ENCODE measurements at places on chromosomes 4 and X.

DNA sequence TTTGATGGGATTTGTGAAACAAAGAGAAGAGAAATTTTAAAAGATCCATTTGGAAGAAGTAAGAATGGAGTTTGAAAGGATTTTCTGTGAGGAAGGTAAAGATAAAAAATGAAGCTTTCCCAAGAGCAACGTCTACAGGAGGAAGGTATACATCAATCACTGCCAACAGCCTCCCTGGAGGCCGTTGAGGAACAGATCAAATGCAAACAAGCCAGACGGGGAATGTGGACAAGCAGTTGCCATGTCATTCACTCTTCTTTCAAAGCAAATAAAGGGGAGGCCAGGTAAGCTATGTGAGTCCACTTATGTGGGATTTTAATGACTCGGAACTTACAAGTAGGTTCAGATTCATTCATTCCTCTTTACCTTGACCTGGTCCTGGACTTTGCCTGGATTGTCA, 1020.5 kb upstream of the AGA start:
- no peak for DNase-seq

DNA sequence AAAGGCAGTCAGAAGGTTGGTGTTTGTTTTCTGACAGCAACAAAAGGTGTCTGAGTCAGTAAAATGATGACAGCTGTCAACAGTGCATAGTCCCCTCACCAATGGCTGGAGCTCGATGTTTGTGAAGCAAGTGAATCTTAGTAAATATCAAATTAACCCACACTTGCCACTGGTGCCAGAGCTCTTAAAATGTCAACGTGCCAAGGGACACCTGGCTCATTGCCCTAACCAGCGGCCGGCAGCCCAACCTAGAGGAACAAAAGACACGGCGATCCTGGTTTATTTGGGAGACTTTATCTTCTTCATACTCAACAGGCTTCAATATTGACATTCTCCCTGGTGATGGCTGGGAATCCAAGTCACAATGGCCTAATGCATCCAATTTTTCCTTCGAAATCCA, 143.4 kb downstream of the CPEB2 start:
- no peak for DNase-seq

DNA sequence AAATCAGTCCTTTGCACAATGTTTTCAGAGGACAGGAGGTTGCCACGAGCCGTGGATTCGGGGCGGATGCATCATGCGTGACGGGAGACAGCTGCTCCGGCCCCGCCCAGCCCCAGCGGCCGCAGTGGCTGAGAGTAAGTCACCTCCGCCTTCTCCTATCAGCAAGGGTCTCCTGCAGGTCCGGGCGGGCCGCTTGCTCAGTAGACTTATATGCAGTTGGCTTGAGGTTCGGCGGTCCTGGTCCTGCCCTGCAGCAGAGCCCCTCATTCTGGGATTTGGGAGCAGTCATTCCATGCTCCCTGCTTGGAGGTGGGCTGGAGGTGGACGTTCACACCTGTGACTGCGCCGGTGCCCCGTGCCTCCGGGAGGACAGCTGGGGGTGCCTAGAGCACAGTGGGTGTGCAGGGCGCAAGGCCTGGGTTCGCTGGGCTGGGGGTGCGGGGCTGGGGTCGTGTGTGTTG, 86.3 kb upstream of the ADRA2C start:
- DNase-seq = no peak

- no peak for DNase-seq
Measured at GRCh38 chrX:151153086-151153485, 23.3 kb upstream of the GPR50 start.

- no peak for DNase-seq
Measured at GRCh38 chr4:128633067-128633466, 176.4 kb upstream of the JADE1 start.

DNA sequence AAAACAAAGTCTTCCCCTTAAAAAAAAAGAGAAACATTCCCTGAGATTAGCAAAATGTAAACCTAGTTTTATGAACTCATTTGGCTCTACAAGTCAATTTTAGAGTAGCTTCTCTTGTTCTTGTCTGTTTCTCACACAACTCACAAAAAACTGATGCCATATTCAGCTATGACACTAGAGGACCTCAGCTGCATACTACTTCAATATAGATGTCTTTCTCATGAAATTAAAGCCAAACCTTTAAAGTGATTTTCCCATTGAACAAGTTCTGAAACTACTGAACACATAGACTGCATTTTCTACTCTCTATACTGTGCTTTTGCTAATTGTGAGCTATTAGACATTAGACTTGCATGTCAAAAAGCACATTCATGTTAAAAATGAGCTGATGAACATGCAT, 49.8 kb downstream of the TBCK start:
- DNase-seq = peak; percentile 2

DNA sequence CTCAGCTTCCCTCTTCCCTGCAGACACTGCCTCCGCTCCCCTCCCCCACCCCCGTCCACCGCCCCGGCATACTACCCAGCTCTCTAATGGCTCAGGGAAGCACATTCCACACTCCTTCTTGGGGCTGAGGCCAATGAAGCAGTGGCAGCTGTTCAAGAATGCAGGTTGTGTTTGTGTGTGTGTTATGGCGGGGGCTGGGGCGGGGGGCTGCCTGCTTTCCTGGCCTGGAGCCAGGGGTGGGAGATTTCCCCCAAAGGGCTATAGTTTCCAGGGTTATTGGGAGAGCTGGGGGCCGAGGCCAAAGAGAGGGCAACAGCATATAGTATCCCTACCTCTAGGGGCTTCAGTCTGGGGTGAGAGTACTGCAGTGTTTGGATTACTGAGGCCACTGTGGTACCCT, 149.4 kb downstream of the EFNB1 start:
- no peak for DNase-seq

- DNase-seq = no peak
Measured at GRCh38 chr4:155367608-155368007, 9.2 kb downstream of the MAP9 start.

DNA sequence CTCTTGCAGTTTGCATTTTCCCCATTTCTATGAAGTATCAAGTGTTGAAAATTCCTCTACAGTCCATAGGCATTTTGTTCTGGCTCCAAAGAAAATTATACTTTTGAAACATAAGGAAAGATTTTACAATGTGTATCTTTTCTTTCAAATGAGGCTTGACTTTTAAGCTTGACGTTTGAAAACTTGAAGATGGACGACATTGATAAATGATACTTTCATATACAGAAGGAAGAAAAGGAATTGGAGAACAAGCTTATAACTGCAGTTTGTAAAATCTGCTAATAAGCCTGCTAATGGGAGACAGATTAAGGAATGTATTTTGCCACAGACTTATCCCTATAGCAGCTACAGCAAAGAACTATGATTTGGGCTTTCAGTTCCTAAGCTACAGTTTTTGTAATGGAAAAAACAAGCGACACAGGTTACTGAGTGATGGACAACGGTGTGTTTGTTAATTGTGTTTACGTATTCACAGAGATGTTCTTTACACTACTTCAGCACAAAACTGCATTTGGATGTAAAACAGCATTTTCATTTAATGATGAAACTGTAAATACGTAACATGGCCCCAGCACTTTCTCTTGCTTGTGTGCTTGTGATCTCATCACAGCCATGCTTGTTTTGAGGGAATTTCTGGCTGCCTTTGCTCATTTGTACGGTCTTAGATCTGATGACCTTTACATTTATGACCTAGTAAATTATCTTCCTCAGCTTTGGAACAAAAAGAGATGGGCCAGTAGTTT, 83.2 kb upstream of the FAT1 start:
- no peak for DNase-seq

- DNase-seq = no peak
Measured at GRCh38 chr4:19492606-19493005, 759.1 kb upstream of the SLIT2 start.

DNA sequence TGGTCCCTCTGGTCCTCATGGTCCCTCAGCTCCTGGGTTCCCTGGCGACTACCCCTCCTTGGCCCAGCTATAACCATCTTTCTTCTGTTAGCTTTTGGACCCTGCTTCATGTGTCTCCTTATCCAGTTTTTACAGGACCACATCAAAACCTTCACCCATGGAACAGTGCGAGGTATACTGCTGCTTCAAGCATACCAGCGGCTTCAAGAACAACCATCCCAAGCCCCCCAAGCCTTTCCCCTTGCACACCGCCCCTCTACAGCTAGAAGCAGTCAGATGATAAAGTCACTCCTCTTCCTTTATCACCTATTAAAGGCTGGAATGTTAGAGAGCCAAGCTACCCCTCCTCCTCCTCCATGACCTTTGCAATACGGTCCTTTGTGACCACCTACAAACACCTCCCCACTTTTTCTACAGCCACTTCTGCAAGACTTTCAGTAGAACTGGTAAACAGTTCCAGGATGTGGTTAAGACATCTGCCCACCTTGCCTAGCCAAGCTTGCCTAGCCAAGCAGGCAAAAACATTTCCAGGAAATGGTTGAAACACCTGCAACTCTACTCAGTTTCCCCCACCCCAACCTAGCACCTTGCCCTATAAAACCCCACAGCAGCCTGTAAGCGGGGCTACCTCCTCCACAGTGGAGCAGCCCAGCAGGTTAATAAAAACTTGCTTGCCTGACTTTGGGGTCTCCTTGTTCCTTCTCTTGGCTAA, 125.7 kb downstream of the ZC4H2 start:
- DNase-seq = no peak

DNA sequence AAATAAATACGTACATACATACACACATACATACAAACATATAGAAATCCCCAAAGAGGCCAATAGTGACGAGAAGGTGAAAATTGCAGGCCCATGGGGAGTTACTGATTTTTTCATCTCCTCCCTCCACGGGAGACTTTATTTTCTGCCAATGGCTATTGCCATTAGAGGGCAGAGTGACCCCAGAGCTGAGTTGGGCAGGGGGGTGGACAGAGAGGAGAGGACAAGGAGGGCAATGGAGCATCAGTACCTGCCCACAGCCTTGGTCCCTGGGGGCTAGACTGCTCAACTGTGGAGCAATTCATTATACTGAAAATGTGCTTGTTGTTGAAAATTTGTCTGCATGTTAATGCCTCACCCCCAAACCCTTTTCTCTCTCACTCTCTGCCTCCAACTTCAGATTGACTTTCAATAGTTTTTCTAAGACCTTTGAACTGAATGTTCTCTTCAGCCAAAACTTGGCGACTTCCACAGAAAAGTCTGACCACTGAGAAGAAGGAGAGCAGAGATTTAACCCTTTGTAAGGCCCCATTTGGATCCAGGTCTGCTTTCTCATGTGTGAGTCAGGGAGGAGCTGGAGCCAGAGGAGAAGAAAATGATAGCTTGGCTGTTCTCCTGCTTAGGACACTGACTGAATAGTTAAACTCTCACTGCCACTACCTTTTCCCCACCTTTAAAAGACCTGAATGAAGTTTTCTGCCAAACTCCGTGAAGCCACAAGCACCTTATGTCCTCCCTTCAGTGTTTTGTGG, 180.7 kb downstream of the AR start:
- DNase-seq = no peak

GRCh38 chr4:44651425-44651824, at the start of gene YIPF7:
TSS of gene YIPF7 (minus strand) at chr4:44651625. CDS start at chr4:44650100, 1,525 bp downstream.
- no peak for DNase-seq

DNA sequence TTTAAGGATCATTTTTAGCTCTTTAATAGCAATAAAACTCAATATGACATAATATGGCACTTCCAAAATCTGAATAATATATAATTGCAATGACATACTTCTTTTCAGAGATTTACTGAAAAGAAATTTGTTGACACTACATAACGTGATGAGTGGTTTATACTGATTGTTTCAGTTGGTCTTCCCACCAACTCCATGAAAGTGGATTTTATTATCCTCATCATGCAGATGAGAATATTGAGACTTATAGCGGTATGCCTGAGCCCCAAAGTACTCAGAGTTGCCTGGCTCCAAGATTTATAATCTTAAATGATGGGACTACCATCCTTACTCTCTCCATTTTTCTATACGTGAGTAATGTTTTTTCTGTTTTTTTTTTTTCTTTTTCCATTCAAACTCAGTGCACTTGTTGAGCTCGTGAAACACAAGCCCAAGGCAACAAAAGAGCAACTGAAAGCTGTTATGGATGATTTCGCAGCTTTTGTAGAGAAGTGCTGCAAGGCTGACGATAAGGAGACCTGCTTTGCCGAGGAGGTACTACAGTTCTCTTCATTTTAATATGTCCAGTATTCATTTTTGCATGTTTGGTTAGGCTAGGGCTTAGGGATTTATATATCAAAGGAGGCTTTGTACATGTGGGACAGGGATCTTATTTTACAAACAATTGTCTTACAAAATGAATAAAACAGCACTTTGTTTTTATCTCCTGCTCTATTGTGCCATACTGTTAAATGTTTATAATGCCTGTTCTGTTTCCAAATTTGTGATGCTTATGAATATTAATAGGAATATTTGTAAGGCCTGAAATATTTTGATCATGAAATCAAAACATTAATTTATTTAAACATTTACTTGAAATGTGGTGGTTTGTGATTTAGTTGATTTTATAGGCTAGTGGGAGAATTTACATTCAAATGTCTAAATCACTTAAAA, 15.3 kb downstream of the ALB start:
- no peak for DNase-seq

- no peak for DNase-seq
Measured at GRCh38 chr4:27381815-27382214, 521.2 kb downstream of the STIM2 start.

- peak; percentile 36 for DNase-seq
Measured at GRCh38 chr4:87679449-87680169, 29.5 kb downstream of the DMP1 start.

GRCh38 chrX:24643116-24643515, 4.0 kb downstream of the PCYT1B start:
- no peak for DNase-seq

DNA sequence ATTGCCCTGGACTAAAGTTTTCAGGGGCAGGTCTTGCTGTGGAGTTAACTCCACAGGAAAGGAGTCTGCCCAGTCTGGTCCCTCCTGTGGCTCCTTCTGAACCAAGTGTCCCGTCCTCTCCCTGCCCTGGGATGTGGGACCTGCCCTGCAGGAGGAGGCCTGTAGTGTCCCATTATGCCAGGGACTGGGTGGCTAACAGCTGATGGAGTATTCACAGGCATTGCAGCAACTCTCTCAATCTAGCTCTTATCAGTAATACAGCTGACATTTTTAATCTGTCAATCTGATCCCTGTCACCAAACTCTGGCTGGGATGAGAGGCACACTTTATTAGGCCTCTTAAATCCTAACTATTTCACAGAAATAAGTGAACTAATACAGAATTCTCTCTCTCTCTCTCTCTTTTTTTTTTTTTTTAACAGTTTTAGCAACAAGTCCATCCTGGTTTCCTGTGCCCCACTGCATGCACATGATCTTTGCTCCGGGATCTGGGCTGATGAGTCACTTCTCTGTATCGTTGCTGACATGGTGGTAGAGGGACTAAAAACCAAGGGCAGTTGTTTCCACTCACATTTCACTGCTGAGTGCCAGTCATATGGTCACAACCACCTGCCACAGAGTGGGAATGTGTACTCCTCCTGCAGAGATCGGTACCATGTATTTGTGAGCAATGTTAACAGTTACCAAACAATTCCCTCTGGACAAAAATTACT, 39.1 kb downstream of the HAND2 start:
- no peak for DNase-seq

DNA sequence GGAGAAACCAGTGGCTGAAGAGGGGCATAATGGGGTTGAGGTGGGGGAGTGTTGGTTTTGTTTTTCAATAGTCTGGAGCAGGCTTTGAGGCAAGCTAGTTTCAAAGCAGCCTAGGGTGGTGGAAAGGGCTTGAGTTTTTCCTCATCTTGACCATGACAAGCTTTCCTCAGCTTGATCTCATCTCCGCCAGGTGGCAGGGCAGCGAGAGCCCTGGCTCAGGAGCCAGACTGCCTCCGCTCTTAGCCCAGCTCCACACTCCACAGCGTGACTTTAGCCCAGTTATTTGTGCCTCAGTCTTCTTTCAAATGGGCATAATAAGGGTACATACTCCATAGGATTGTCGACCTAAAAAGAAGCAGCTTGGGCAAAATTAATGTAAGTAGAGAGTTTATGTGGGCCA, 29.9 kb upstream of the SOWAHD start:
- no peak for DNase-seq

Data from frontal cortex (tissue), 4 donors.